ENCODE measurements at places on chromosomes 5 and 9.

GRCh38 chr9:114981063-114981462, 50.7 kb upstream of the TNFSF8 start:
- no peak for DNase-seq

DNA sequence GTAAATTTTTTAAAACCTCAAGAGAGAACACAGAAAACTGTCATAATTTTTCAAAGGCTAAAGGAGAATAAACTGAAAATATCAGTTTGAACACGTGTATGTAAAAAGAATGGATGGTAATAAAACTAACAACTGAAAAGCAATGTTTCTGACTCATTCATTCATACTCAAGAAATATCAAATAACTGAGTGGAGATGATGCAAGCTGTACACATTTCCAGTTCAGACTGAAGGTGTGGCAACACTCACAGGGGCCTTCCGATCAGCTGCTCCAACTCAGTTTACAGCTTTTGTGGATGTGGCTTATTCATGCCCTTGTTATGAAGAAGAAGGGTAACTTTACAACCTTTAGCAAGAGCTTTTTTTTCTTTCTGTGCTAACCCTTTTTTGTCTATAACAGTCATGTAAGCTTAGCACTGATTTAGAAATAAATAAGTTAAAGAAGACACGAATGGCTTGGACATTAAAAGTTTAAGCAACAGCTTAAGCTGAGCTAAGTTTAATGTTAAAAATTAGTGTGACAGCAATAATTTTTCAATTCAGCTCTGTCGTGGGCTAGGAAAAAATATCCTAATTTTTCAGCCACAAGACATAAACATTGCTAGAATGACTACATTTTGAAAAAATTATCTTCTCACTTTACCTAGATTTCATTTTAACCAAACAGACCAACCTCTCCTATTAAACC, 453.5 kb downstream of the RAB3C start:
- no peak for DNase-seq

- no peak for DNase-seq
Measured at GRCh38 chr5:104119529-104119928, 556.9 kb upstream of the NUDT12 start.

DNA sequence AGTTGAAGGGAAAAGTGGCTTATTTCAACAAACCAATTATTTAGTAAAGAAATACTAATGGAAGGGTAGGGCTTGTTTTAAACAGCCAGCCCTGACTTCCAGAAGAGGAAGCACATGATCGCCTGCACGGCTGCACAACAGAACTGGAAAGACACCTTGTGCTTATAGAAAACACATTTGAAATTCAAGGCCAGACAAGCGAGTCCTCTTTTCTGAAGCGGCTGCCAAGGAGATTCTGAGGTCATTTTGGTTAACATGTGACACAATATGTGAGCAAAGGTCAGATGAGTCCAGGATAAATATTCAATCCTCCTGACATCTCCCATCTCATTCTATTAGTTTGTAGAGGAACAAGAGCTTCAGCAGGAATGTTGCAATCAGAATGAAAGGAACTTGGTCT, 461.4 kb upstream of the ST8SIA4 start:
- DNase-seq: no peak

DNA sequence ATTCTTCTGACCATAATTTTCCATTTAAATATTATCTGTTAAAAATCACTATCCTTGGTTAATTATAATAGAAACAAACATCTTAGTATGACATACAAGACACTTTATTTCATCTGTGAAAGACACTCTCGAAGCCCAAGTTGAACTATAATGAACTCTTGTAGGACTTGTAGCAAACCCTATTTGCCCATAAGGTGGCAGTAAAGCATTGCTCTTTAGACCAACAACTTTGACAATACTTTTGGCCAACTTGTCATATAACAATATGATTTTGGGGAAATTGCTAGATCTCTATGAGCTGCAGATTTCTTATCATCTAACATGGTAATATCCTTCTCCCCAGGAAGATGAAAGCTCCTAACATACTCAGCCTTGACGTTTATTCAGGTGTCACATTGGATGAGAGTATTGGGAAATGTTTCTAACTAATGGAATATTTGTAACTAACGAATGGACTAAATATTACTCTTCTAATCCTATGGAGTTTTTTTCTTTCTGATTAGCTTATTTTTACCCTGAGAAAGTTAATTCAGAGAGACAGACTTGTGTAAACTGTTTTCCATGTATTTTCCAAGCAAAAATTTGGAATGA, 11.0 kb downstream of the SPINK14 start:
- DNase-seq: peak; percentile 62

DNA sequence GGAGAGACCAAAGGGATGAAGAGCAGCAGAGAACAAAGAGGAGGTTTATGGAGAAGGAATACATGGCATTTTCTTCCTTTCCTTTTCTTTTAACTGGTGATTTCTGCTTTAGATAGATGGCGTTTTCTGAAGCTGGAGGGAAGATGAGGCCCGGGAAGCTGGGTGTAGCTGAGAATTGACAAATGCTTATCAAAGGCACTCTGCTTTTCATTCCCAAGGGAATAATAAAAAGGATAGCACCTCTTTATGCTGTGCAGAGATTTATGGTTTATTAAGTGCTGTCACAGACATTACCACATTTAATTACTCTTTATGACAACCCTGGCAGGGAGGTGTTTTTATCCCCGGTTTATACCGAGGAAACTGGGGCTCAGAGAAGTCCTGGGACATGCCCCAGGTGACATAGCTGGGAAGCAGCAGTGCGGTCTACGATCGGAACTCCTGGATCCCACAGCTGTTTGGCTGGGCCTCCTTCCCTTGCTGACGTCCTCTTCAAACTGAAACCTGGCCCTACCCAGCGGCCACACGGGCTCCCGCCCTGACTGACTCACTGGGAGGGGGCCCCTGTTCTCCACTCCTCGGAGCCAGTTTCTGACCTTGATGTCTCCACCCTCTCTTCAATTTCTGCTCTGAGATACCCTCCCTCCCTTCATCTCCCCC, 8.2 kb upstream of the EPB41L4B start:
- DNase-seq: no peak

DNA sequence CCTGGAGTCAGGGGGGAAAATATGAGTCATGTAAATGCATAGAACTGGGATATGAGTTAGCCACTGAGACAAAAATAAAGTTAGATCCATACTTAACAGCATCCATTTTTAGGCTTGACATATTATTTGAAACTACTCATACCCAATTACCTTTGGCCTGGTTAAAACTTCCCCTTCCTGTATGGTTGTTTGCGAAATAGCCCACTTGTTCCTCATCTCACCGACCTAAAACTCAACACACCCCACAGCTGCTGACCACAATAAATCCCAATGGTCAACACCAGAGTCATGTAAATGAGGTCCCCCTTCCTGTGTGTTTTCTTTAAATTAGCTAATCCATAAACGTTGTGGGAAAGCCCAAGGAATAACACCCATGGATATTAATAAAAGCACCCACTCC, 55.2 kb upstream of the TMEM215 start:
- DNase-seq: no peak

GRCh38 chr5:1073239-1074102, 38.4 kb downstream of the SLC12A7 start:
- no peak for DNase-seq

DNA sequence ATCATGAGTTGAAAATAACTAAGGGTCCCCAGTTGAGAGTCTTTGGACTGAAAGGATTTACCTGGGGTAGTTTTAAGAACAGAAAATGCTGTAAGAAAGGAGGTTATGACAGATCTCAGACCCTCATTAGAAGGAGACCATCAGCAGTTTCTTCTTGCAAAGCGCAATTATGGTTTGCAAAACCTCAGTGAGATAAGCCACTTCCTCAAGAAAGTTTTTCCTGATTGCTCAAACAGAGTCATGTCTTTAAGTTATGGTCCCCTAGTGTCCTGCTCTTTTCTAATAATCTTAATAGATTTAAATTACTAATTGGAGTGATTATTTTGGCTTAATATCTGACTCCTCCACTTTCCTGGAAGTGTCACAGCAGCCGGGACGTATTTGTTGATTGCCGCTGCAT, 293.2 kb upstream of the KLF4 start:
- no peak for DNase-seq

DNA sequence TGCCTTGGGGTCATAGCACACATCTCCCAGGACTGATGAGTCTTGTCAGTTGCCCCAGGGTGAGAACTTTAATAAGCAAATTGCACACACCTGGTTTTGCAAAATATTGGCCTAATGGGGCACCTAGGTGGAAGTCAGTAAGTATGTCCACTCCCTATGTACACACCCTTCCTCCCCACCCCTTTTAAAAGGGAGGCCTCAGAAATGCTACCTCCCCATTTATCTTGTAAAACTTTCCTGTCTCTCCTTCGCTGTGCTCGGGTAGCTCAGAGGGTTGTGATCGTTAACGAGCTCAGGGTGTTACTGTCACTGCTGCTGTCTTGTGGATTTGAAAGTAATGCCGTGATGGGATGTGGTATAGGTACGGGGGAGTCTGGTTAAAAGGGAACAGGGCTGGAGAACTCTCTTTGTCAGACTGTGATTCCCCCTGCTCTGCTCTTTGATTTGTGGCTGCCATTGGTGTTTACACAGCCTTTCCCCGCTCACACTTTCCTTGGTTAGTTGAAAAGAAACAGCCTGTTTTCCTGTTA, 26.2 kb downstream of the ZNF462 start:
- no peak for DNase-seq

- peak; percentile 80 for DNase-seq
Measured at GRCh38 chr5:99019812-99020697, 91.2 kb upstream of the CHD1 start.

- no peak for DNase-seq
Measured at GRCh38 chr5:154010660-154011059, 28.1 kb downstream of the FAM114A2 start.

- no peak for DNase-seq
Measured at GRCh38 chr5:168790671-168791250, 211.6 kb upstream of the PANK3 start.

- peak; percentile 85 for DNase-seq
Measured at GRCh38 chr5:143585970-143586369, 182.5 kb upstream of the NR3C1 start.

GRCh38 chr9:23823986-23824829, 1.8 kb downstream of the ELAVL2 start:
- no peak for DNase-seq

GRCh38 chr9:98886691-98887229, 56.9 kb upstream of the COL15A1 start:
- peak; percentile 91 for DNase-seq

DNA sequence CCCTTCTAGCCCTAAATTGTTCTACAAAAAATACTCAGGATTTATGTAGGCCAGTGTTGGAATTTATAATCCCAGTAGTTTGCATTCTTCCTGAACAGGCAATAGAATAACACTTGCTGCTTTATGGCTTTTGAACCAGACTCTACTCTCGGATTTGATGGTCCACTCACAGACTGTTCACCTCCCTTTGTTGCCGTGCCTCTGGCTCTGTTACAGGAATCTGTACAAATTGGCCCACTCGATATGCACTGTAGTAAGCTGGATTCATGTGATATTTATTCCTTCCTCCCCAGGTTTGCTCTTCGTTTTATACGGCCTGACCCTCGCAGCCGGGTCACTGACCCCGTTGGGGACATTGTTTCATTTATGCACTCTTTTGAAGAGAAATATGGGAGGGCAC, 43.7 kb downstream of the FAF2 start:
- no peak for DNase-seq
